Cerebellum (tissue), 4 donors: ENCODE measurements at places on chromosomes 4 and X.

GRCh38 chr4:46886711-46887110 is 22.3 kb downstream of the COX7B2 start:
- DNase-seq = no peak

DNA sequence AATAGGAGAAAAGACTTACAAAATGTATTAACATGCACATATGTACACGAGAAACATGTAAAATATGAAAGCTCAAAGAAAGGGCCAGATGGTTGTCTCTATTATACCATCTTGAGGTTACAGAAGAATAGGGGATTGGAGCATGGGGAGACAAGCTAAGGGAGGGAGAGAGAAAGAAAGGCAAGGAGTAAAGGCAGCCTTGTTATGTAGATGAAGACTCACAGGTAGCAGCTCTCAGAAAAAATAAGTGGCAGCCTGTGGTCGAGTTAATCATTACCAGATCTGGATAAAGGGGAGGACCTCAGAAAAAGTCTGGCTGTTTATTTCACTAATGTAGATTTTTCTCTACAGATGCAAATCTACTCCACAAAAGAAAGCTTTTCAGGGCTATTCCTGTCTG is 26.6 kb upstream of the PPP1R2C start:
- no peak for DNase-seq

- DNase-seq = no peak
Observed at GRCh38 chr4:122632396-122633143, 11.7 kb upstream of the IL21 start.

- DNase-seq = no peak
Observed at GRCh38 chr4:63678358-63678931, 730.8 kb downstream of the TECRL start.

DNA sequence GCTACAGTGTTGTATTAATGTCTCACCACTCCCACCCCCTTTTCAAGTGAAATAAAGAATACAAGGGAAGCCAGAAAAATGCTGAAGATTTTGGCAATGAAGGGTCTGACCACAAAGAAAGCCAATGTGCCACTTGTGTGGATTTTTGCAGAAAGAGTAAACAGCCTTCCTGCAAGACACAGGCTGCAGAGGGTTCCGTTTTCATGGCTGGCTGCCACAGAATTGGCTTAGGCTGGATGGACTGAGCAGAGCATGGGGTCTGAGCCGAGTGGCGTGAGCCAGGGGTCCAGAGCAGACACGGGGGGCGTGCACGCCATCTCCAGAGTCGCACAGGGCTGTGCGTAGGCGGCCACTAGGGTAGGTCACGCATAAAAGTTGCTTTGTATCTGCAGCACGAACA is 69.2 kb downstream of the MTNR1A start:
- DNase-seq = peak; percentile 39

DNA sequence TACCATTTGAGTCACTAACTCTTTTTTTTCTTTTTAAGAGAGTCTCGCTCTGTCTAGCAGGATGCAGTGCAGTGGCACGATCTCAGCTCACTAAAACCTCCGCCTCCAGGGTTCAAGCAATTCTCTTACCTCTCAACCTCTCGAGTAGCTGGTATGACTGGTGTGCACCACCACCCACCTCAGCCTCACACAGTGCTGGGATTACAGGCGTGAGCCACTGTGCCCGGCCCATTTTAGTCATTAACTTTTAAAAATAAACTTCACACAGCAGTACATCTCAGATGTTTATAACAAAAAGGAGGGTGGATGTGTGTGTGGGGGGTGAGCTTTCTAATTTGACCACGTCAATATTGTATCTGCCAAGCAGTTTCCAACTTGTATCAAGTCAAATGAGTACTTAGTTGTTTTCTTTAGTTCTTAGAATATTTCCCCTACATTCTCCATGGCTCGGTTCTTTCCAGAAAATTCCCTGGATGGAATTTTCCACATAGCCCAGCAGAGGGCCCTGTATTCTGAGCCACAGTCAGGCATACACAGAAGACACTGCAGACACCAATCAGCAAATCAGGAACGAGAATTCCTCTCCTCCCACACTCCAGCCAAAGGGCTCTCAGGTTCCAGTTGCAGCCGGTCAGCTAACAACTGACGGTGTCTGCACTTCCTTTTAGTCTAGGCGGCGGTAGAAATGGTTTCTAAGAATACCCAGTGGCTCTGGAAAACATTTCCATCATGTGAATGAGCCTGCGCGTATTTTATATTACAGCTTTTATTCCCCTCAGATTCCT is 20.1 kb upstream of the ARAF start:
- peak; percentile 92 for DNase-seq
